ENCODE measurements at places on chromosomes 6 and 20. TPM values are rescaled to one million over a fixed set of nuclear protein-coding genes. Genes with fewer than 3 reads are reported as not detected.
A peak's percentile ranks its signal among the peaks of the same experiment; 100 is the strongest.

DNA sequence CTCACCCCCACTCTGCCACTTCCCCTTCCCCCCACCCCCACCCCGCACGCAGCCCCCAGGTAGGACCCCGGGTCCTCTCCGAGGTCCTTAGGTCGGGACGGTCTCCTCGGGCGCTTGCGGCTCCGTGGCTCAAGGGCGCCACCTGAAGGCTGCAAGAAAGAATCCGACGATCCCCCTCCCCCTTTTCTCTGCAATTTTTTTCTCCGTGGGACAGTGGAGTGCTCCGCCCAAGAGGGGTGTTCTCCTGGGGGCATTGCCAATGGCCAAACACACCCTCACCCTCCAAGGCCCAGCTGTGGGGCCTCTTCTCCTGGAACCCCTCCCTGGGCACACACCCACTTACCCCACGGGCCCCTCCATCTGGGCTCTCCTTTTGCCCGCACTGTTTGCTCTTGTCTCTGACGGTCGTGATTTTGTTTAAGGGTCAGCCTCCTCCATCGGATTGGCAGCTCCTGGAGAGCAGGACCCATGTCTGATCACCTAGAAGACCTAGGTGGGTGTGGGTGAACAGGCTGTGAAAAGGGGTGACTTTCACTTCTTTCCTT lies 1.1 kb upstream of the TMEM74B start:
- DNase-seq, result peak; percentile 85

- DNase-seq, result peak; percentile 23
Observed at GRCh38 chr6:101114703-101115102, 233.6 kb upstream of the ASCC3 start.

GRCh38 chr6:111601886-111602285 lies 3.8 kb downstream of the TRAF3IP2 start:
- DNase-seq, result no peak

GRCh38 chr6:72446430-72446829 lies 175.4 kb upstream of the KCNQ5 start:
- DNase-seq, result no peak

GRCh38 chr6:150332939-150333584 lies 35.8 kb upstream of the IYD start:
- no peak for DNase-seq

GRCh38 chr6:89554106-89554505 lies 84.4 kb downstream of the LYRM2 start:
- no peak for DNase-seq

Gene TLDC2
- total RNA-seq, result not detected

Gene LY6G6D
- total RNA-seq, result not detected

Gene CCN6
- total RNA-seq, result not detected

DNA sequence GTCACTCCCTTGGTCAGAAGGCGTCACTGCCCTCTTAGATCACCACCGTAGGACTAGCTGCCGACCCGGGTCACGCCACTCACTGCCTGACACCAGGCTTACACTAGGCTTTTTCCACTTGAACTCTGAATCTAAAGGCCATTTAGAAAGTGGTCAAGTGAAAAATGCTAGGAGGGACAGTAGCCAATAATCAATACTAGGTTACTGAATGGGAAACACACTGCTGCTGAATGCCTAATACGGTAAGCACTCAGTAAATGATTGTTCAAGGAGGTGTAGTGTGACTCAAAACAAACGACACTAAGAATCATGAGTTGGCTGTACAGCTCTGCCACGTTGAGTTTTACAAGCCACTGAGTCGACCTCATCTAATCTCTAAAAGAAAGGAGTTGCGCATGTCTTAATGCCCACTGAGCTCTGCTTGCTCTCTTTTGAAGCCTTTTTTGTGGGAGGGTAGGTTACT lies 760 bp upstream of the IBTK start:
- peak; percentile 27 for DNase-seq

GRCh38 chr20:4794846-4795245 lies 73.1 kb downstream of the PRND start:
- DNase-seq, result no peak

Gene CST2
- total RNA-seq, result not detected

Gene TRMT11
- 36.7 TPM for total RNA-seq
